ENCODE measurements at places on chromosomes 3 and 15. TPM values are rescaled to one million over a fixed set of nuclear protein-coding genes. Genes with fewer than 3 reads are reported as not detected.

Gene PDCD10
- 33.5 TPM for total RNA-seq

Gene ALPK3
- 7.6 TPM for total RNA-seq

Gene SLC38A3
- total RNA-seq: 2.2 TPM

Gene GASK1A
- 19.2 TPM for total RNA-seq

Gene PAQR9
- total RNA-seq: 0.32 TPM

Gene CLDN18
- total RNA-seq: 6.7 TPM

Measured in mucosa of gallbladder (tissue), 1 donor.